H9 (cell line): ENCODE measurements at places on chromosomes 11 and 22.
A peak's percentile ranks its signal among the peaks of the same experiment; 100 is the strongest.

DNA sequence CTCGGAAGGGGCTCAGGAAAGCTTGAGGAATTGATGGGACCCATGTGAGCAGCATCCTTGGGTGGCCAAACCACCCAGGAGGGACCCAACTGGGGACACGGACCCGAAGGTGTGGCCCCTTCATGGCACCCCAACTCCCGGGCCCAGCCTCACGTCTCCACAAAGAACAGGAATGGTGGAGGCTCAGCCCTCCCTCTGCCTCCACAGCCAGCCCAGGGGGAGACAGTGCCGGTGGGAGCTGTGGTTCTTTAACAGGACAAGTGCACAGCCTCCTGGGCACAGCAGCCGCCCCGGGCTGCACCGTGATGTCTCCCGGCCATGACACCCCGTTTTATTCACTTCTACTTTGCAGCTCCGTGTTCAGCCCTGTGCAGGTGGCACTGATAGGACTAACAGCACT, 587.2 kb downstream of the BRD1 start:
- peak; percentile 10 for DNase-seq

- DNase-seq: no peak
Measured at GRCh38 chr11:21861314-21861713, 331.6 kb upstream of the ANO5 start.

DNA sequence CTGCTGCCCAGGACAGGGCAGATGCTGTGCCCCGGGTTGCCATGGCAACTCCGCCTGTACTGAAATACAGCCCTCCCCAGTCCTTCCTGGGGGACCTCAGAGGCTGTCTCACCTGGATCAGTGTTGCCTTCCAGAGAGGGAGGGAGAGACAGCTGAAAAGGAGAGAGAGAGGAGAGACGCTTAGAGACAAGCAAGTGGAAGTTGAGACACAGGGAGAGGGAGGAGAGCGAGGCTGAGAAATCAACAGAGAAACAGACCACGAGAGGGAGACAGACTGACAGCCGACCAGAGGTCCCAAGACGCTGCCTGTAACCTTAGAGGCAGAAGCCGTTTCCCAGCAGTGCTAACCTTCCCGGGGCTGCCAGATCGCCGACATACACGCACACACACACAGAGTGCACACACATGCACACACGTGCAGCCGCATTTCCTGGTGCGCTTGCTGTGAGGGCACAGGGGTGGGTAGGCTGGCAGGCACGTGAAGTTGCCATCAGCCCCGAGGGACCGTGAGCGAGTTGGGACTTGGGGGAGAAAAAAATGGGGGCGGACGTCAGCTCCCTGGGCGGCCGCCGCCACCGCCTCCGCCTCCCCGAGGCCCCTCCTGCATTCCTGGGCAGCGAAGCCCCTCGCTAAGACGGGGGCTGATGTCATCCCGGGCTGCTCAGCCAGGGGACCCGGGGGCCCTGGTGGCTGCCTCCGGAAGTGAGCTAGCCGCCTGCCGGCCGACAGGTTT, 88.6 kb upstream of the CRYBB3 start:
- peak; percentile 89 for DNase-seq

DNA sequence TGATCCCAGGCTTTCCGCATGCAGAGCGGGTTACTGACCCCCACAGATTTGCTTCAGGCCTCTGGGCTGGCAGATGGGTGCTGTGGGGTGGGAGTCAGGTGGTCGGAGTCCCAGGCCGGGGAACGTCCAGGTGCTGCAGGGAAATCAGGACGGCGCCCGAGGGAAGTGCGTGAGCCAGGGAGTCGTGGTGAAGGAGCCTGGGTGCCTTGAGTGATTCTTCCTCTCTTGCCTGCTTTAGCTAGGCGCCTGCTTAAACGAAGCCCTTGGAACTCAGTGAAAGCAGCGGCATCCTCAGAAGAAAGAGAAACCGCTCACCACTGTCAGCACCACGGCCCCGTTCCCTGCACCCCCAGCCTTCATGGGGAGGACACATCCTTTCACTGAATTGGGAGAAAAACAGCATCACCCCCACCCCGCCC, 455.6 kb downstream of the BRD1 start:
- no peak for DNase-seq

DNA sequence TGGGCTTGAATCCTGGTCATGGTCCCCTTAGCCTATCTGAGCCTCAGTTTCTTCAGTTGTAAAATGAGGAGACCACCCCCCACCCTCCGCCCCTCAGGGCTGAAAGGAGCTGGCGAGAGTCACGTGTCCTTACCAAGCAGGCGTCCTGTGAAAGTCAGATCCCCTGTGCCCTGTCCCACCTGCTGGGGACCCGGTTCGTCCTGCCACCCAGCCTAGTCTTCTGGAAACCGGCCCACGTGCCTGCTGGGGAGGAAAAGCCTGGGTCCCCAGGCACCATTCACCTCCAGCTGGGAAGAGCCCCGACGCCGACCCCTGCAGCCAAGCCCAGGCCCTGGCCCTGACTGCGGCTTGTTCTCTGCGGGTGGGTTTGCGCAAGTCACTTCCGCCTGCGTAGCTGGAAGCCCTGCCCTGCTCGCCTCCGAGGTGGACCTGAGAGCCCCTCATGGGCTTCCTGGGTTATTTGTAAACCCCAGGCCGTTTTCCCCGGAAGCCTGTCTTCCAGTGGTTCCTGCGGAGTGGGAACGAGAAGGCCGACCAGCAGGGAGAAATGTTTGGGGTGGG, 679 bp upstream of the SSH3 start:
- DNase-seq: peak; percentile 85

- DNase-seq: no peak
Measured at GRCh38 chr11:75826461-75827230, 11.6 kb downstream of the UVRAG start.

DNA sequence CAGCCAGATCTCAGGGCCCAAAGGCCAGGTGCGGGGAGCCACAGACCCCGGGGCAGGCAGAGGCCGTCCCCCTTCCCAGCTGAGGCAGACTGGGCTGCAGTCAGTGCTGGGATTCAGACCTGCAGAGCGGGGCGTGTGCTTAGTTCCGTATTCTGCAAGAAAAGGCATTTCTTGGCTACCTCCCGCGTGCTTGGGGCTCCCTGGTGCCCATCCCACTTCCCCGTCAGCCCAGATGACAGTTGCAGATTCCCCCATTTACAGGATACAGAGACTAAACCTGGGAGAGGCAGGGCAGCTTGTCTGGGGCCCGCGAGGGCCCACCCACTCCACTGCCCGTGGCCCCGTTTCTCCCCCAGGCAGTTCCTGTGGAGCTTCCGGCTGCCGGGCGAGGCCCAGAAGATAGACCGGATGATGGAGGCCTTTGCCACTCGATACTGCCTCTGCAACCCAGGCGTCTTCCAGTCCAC, 18.3 kb downstream of the CYTH4 start:
- DNase-seq: no peak

DNA sequence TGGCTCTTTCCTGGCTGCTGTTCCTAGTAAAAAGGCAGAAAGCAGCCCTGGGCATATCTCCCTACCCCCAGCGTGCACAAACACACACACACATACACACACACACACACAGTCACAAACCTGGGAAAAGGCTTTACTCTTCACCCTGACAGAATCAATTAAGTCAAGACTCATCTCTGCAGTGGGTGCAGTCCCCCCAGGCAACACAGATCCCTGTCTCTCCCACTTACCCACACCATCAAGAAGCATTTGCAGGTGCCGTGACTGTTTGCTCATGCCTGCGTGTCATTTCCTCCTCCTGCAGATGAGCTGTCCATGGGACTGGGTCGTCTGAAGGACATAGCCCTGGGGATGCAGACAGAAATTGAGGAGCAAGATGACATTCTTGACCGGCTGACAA, 28.6 kb downstream of the SNAP29 start:
- no peak for DNase-seq

DNA sequence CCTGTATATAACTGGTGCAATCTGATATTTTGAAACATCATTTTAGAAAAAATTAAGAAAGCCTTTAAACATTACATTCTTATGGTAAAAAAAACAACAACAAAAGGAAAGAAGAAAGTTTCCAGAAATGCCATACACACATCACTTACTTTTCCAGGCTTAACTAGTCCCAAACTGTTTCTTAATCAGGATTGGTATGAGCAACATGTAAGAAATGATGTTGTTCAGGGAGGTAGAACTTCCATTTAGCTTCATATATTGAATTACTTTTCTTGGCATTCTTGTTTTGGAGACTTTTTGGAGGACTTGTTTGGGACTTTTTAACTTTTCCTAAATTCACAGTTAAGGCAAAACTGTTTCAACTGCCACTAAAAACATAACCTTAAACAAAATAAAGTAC, 791.5 kb downstream of the METTL15 start:
- no peak for DNase-seq

DNA sequence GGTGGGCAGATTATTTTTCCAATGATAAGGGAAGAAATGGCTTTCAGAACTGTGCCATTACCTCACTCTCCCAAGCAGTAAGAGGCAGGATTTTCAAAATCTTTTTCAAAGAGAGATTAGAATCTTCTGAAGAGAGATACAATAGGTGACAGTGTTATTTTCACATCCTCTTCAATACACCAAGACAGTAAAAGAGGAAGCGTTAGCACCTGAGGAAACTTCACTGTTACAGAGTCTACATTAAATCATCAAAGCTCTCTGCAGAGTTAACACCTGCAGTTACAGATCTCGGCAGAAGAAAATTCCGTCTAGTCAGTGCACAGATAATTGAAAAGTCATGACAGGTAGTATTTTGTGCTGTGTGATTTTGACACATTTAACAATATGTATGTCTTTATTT, 144.9 kb downstream of the PGR start:
- no peak for DNase-seq

- no peak for DNase-seq
Measured at GRCh38 chr11:114237321-114238280, 58.6 kb upstream of the NNMT start.

- no peak for DNase-seq
Measured at GRCh38 chr11:109249597-109249996, 172.4 kb upstream of the C11orf87 start.

DNA sequence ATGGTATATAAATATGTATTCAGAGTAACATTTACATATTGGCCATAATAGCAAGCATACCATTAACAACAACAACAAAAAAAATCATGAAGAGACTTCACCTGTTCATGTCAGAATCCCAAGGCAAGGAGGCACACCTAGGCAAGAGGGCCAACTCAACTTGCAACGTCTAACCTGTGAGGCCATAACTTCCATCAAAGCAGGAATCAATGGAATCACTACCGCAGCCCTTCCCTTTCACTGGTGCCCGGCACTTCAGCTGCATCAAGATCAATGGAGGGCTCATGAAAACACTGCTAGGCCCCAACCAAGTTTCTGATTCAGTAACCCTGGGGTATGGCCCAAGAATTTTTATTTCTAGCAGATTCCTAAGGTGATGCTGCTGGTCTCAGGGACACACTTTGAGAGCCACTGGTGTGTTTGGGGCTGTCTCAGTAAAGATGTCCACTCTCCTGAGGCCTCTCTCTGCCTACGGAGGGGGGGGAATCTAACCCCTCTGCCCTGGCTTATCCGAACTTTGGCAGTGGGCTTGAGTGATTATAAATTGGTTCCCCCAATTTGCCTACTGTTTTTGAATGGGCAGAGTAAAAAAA, 8.0 kb downstream of the ZFTA start:
- no peak for DNase-seq

DNA sequence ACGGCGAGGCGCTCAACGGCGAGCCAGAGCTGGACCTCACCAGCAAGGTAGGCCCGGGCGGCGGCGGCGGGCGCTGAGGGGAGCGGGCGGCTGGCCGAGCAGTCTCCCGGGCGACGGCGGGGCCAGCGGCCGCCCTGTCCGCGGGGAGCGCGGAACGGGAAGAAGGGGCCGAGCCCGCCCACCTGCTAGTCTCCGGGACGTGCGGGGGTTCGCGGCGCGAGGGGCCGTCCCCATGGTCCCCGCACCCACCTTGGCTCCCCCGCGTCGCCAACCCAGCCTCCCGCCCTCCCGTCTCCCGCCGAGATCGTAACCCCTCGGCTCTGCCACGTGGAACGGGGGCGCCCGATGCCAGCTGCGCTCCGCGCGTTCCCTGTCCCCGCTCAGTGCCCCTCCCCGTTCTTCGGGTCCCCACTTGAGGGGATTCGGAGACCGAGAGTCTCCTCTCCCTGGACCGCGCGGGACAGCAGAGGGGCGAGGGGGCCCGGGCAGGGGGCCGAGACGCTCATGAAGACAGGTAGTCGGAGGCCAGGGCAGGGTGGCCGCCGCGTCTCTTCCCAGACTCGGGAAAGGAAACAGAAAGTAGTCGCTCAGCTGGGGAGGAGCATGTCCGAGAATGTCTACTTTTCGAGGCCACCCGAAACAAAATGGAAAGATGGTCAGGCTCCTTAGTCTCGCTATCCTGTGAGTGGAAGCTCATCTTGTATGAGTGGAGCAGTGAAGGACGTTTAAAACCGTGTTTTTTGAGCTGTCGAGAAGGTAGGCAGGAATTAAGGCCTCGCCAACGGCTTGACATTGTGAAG, 557 bp downstream of the GTPBP1 start:
- no peak for DNase-seq

- DNase-seq: no peak
Measured at GRCh38 chr11:2781408-2782274, 81.8 kb upstream of the KCNQ1OT1 start.

- no peak for DNase-seq
Measured at GRCh38 chr22:50260801-50261614, 475 bp downstream of the MAPK12 start.

DNA sequence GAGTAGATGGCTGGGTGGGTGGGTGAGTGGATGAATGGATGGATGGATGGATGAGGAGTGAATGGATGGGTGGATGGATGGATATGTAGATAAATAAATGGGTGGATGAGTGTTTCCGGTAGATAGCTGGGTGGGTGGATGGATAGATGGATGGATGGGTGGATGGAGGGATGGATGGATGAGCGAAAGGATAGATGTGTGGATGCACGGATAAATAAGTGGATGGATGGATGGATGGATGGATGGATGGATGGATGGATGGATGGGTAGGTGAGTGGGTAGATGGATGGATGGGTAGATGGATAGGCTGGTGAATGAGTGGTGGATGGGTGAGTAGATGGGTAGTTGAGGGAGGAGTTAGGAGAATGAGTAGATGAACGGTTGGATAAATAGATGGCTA, 349.3 kb downstream of the MN1 start:
- DNase-seq: no peak

DNA sequence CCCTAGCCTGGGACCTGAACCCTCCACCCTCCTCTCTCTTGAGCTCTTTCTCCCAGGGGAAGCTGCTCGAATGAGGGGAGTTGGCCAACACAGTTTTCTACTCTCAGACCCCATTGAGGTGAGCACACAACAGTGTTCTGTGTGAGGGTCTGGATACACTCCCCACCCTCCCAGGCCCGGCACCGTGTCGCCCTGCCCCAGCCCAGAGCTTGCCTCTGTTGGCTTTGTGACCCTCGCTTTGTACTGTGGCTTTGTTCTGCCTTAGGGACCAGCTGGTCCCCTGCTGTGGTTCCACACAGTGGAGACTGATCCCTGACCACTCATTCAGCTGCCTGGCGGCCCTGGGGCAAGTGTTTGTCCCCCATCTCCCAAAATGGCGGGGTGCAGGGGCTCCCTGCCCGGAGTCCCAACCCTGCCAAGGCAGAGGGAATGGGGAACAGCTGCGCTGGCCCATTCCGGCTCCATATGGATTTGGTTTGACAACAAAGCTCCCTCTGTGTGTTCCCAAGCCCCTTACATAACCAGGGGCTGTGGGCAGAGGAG, 8.3 kb downstream of the ST3GAL4 start:
- no peak for DNase-seq
